Stimulated activated CD8-positive, alpha-beta memory T cell treated with anti-CD3 and anti-CD28 coated beads, Interleukin-4, amount 100 ng/mL, for 4 hours (primary cell): ENCODE measurements at places on chromosomes 16 and 17.

- no peak for DNase-seq
Observed at GRCh38 chr17:64015447-64015846, 5.0 kb downstream of the ICAM2 start.

- DNase-seq, result no peak
Observed at GRCh38 chr17:77700165-77700881, 258.2 kb upstream of the TNRC6C start.

DNA sequence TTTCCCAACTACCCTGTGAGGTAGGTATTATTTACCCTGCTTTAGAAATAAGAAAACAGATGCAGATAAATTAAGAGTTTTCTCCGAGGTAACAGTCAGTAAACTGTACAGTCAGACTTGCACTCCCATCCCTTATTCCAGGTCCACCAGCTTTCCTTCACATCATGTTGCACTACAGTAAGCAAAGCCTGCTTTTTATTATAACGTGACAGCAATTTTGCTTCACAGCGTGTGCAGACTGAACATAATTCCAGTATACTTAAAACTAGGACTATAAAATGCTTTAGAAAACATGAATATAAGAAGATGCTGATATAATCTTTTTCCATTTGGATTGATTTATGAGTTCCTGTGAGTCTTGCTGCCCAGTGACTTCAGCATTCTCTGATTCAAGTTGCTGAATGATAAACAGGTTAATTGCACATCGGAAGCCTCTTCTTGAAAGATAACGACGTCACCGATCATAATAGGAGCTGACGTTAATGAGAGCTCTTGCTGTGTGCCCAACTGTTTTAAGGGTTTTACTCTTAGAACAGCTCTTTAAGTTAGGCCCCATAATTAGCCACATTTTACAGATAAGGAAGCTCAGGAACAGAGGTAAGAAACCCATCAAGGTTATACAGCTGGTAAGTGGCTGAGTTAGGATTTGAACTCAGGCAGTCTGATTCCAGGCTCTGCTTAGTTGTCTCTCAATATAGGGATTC lies 1.4 kb downstream of the LIG3 start:
- no peak for DNase-seq

DNA sequence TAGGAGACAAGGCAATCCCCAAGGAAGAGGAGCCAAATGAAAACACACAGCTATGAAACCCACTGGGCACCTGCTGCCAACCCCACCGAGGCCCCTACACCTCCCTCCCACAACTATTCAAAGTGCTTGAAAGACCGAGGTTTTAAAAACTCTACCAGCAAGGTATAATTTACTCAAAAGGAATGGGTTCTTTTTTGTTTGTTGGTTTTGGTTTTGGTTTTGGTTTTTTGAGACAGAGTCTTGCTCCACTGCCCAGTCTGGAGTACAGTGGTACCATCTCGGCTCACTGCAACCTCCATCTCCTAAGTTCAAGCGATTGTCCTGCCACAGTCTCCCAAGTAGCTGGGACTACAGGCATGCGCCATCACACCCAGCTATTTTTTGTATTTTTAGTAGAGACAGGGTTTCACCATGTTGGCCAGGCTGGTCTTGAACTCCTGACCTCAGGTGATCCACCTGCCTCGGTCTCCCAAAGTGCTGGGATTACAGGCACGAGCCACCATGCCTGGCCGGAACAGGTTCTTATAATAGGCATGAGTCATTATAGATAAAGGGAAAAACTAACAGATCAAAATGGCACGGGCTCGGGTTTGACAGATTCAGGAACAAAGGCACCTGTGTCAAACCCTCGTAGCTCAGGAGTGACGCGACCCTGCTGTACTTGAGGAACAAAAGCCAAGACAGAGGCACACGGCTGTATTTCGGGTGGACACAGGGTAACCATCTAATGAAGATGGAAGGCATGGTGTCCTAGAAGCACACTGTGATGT lies 40.7 kb downstream of the COTL1 start:
- DNase-seq, result no peak

- DNase-seq, result no peak
Observed at GRCh38 chr16:77918809-77919707, 103.3 kb upstream of the CLEC3A start.

DNA sequence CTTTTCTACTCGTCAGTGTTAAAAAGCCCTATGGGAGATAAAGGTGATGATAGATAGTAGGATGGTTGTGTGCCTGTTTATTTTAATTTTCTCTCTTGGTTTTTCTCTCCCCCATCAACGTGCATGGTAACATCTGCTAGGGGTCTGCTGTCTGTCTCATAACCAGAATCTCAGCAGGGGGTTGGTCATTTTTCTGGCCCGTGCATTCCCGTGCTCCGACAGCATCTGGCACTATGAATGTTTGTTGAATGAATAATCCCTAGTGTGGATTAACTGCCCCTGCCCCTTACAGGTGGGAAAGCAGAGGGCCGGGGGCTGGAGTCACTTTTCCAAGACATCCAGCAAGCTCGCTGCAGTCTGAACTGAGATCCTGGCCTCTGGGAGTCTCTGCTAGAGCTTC lies 6.3 kb downstream of the CA5A start:
- no peak for DNase-seq

GRCh38 chr16:89322321-89323119 lies 105.0 kb downstream of the ZNF778 start:
- DNase-seq, result no peak

GRCh38 chr17:18231164-18231563 lies 5.7 kb downstream of the LLGL1 start:
- DNase-seq, result no peak

DNA sequence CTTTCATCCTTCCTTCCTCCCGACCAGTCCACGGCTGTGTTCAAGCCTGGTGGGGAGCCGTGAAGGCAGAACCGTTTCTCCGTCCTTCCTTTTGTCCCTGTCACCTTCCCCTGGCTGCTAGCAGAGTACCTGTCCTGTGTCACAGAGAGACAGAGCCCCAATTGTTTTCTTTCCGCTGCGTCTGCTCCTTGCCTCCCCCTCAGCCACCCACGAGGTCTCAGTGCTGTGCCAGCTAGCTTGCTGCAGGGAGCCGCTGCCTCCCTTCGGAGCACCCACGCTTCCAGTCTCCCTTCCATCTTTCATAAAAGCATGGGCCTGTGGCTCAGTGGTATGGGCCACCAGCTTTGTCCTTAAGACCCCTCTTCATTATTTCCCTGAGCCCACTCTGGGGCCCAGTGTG lies 62.2 kb downstream of the MPRIP start:
- DNase-seq, result no peak

DNA sequence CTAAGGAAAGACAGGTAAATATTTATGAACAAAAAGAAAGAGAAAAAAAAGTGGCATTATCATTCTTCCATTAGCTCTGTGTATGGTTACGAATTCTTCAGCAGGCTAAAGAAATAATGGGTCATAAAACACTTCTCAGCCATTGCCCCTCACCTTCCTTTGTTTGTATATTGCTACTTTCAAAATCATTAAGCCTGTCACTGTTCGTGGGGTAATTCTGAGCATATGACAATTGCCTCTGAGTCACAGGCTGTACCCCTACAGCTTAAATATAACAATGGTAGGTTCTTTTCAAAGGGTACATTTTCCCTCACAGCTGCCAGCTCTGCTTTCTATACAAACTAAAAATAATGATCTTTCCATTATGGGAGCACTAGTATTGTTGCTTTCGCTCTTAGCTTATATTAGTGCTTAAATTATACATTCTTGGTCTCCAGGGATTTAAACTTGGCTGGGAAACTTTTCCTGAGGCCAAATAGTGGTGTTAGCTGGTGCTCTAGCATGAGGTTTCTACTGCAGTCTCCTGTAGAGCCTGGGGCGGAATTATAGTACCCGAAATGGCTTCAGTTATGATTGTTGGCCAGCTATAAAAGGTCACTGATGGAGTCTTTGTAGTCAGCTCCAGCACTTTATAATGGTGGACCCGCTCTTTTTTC lies 74.7 kb upstream of the CDH11 start:
- no peak for DNase-seq

GRCh38 chr16:28504707-28505404 lies 1.8 kb downstream of the IL27 start:
- DNase-seq, result no peak

DNA sequence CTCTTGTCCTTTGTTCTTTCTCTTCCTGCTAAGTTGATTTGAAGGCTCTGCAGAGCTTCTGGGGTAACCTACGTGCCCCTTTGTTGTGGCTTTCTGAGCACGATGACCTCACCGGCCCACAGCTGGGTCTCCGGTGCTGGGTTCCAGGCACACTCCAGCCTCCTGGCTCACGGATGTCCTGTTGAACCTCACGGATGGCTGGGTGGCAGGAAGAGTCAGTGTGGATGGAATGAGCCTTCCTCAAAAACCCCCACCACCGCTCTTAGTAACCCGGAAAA lies 116.0 kb downstream of the SOCS1 start:
- DNase-seq, result peak; percentile 3

GRCh38 chr16:30151091-30151490 lies 28.1 kb upstream of the MAPK3 start:
- no peak for DNase-seq

DNA sequence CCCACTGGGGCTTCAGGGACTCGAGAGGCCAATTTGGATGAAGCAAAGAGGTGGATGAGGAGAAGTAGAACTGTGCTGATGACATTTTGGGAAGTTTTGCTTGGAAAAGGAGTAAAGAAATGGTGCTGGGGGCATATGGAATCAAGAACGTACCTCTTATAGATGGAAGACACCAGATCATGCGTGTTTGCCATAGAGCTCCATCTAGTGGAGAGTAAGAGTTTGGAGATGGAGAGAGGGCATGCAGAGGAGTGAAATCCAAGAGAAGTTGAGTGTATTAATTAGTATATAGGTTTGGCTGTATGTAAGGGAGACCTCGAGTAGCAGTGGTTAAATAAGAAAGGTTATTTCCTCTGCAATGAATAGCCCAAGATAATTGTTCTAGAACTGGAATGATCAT lies 56.0 kb downstream of the SHISA6 start:
- no peak for DNase-seq

GRCh38 chr16:2720064-2720457 lies at the start of gene PRSS27:
Gene PRSS27, minus strand, starts transcription at chr16:2720224. Its CDS starts 64 bp downstream, at chr16:2720160.
- no peak for DNase-seq

DNA sequence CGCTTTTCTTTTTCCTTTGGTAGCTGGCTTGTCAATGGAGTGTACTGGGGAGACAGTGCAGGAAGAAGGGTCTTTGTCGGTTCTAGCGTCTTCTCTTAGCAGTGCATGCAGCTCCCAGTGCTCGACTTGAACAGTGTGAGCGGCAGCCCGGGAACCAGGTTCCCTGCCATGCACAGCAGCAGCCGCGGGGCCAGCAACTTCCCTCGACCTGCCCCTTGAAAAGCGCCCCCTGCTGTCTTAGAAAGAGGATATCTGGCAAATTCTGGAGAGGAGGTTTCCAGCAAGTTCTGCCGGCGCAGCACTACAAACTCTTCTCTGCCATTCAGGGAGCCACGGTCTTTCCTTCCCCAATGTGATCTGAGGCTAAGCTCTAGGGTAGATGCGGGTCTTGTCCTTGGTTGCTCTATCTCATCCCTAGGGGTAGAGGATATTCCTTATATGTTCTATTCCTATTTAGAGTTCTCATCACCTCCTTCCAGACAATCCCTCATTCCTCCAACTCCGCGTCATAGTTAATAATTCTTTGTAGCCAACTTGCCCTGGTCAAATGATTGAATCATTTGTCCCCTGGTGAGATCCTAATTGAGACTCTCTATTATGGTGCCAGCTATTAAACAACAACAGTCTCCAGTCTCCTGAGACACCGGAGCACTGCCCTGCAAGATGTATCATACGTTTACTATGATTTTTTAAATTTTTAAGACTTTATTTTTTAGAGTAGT lies 451.3 kb downstream of the PMP22 start:
- DNase-seq, result no peak

- no peak for DNase-seq
Observed at GRCh38 chr16:72961863-72962262, 86.1 kb downstream of the ZFHX3 start.

DNA sequence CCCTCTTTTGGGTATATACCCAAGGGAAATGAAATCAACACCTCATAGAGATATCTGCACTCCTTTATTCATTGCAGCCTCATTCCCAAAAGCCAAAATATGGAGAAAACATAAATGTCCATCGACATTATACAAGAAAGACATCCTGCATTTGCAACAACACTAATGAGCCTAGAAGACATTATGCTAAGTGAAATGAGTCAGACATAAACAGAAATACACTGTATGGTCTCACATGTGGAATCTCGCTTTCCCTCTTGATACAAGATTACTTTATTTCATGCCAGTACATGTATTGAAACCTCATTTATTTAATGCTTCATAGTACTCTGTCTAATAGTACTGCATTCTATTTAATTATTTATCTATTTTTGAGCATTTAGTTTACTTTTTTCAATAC lies 157.2 kb downstream of the ZNF18 start:
- DNase-seq, result no peak

DNA sequence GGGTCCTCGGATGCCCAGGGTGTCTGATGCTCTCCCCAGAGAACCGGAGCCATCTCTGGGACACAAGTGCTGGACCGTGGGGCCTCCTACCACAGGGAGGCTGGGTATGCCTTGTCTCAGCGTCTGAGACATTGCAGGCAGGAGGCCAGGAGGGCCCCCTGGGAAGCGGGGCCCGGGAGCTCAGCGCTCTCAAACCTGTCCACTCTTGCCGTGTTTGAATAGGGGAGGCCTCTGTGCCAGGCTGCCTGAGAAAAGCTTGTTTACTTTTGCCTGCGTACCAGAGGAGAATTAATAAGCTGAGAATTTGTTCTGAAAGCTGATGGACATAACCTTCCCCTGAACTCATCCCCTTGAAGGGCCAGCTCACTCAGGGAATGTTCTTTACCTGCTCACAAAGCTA lies 163.8 kb downstream of the NTN1 start:
- no peak for DNase-seq

GRCh38 chr16:9098377-9099090 lies 7.1 kb downstream of the HAPSTR1 start:
- no peak for DNase-seq

GRCh38 chr17:46061435-46061834 lies 62.4 kb downstream of the STH start:
- DNase-seq, result no peak

GRCh38 chr17:79542718-79543117 lies 68.1 kb downstream of the RBFOX3 start:
- DNase-seq, result no peak

DNA sequence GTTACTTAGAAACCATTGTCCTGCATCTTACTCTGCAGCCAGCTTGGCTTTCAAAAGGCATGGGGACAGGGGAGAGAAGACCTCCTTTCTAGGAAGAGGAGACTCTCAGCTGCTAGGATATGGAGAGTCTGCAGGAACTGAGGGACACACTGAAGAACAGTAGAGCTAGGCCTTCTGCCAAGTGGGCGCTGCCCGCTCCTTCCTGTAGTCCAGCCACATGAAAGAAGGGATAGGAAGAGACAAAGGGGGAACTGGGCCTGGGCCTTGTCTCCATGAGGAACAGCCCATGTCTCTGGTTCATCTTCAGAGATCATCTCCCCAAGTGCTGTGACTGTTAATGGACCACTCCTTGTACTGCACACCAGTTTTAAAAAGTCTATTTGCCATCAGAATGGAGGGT lies 78.4 kb downstream of the SYCE1L start:
- DNase-seq, result no peak

DNA sequence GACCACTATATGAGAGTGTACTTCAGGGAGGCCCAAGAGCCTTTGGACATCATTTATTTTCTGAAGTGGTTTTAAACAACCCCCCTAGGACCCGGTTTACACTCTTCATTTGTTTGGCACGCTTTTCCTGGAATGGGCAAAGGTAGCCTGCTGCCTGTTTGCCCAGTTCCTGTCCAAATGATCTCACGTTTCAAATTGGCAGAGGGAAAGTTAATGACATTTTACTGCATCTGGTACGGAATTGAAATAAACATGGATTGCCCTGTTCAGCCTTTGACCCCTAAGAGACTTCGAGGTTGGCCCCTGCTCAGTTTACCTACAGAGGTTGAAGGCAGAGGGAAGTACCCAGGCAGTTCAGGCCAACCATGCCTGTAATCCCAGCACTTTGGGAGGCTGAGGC lies 5.8 kb upstream of the RPRML start:
- no peak for DNase-seq

- peak; percentile 57 for DNase-seq
Observed at GRCh38 chr17:9576521-9577372, at the start of gene CFAP52. Gene CFAP52, plus strand, starts transcription at chr17:9576642. Its CDS starts 54 bp downstream, at chr17:9576696.
